Left colon (tissue), 2 donors: ENCODE measurements at places on chromosomes 4 and X.

DNA sequence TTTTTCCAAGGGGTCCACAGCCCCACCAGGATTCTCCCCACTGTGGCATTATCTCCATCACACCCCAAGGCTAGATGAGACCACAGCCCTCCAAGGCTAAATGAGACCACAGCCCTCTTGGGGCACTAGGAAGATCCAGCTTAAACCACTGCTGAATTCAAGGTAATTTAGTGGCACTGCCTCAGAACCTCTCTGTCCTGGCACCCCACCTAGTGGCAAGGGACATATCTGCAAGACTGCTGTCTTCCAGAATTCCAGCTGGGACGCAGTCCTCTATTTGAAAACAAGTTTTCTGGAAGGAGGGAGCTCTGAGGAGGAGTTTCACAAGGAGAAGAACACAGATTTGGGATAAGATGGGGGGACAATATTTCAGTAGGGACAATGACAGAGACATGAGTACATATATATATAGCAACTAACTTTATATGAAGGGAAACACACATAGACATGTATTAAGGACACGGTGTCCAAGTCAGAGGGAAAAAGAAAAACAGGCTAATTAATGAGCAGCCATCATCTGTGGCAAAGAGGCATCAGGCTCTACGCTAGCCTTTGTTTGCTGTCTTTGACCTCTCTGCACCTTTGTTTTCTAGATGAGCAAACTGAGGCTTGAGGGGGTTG lies 9.3 kb downstream of the CETN2 start:
- DNase-seq = peak; percentile 38

GRCh38 chr4:183936574-183937345 lies 31.7 kb downstream of the STOX2 start:
- no peak for DNase-seq

- DNase-seq = no peak
These were observed 43.9 kb upstream of the GEMIN8 start for GRCh38 chrX:14073556-14073955.

DNA sequence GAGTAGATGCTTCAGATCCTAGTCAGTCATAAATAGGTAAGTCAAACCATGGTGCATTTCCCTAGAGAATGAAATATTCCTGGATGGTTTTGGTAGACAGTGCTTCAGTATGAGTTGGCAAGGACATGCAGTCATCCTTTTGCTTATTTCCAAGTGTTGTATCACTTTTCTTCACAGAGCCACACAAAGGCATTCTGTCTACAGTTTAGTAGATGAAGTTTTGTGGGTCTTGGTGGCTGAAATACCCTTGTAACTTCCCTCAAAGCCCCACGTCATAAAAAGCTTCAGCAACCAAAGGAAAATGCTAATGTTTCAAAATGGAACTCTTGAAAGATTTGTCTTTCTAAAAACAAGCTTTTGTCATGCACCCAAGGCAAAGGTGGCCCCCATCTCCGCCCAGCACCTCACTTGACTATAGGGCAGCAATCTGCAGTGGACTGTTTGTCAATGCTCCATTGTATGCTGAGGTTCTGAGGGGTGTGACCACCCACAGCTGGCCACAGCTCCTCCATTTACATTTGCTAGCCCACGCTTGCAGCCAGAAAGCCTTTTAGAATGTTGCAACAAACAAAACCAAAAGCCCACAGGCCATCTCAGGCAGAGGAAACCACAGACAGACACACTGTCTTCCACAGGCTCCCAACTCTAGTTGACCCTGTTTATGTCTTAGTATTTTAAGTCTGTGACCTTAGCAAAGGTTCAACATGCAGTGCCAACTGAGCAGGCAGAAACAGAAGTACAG lies 87.1 kb upstream of the FAM9C start:
- DNase-seq = no peak

GRCh38 chrX:13776387-13776786 lies 40.5 kb downstream of the GPM6B start:
- no peak for DNase-seq

- no peak for DNase-seq
These were observed 173.7 kb downstream of the AREG start for GRCh38 chr4:74618659-74619058.

DNA sequence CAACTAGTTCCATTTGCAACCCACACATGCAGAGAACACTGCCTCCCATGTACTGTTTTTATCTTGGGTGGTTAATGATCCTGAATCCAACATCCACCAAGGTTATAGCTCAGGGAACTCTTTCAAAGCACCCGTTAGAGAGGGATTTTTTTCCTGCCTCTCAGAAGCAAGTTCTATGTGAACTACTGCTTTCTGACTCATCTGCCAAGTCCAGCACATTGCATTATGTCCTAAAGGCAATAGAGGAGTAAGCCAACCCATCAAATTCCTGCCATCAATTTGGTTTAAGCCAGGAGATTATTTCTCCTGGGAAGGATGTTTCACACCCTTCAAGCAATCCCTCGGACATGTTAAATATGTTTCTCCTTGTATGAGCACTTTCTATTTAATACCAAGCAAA lies 334.5 kb downstream of the GASK1B start:
- DNase-seq = no peak
